Trophoblast cell (in vitro differentiated cells and primary cell): ENCODE measurements at places on chromosomes 1 and 21.

- DNase-seq = peak; percentile 84
Observed at GRCh38 chr1:26388791-26389445, 16.4 kb upstream of the ZNF683 start.

- DNase-seq = no peak
Observed at GRCh38 chr1:218401998-218402785, 57.1 kb downstream of the TGFB2 start.

- DNase-seq = no peak
Observed at GRCh38 chr1:208808301-208808700, 564.1 kb upstream of the PLXNA2 start.

GRCh38 chr1:19448491-19449439, 36.6 kb downstream of the CAPZB start:
- DNase-seq = peak; percentile 42
